ENCODE measurements at places on chromosomes 2 and 18.

DNA sequence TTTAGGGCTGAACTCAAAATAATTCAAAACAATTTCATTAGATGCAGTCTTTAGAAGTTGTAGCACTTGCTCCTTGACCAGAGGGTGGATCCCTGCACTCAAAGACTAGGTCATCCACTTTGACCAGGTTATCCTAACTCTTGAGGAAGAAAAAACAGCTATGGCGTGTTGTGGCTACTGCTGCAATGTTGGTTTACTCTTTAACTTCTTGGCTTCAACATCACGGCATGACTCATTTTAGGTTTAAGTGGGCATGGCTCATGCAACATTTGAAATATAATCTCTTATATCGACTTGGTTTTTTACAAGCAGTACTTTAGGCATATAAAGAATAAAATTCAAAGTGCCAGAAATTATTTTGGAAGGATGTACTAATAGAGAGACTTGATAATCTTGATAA lies 35.4 kb downstream of the ANKRD29 start:
- no peak for DNase-seq

DNA sequence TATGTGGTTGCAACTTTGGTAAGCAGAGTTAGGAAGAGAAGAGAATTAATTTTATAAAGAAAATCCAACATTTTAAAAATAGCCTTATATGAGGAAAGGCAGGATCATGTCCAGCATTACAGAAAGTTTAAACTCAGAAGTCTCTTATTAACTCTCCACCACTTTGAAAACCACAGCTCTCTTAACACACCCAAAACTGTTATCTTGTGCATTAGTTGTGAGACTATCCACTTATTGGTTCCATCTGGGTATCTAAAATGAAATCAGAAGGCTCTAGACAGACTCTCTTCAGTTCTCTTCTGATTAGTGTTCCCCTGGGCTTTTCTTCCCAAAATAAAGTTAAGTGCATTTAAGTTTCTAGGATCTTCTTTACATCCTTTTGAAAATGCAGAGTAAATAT lies 251.5 kb downstream of the TXNL1 start:
- no peak for DNase-seq

DNA sequence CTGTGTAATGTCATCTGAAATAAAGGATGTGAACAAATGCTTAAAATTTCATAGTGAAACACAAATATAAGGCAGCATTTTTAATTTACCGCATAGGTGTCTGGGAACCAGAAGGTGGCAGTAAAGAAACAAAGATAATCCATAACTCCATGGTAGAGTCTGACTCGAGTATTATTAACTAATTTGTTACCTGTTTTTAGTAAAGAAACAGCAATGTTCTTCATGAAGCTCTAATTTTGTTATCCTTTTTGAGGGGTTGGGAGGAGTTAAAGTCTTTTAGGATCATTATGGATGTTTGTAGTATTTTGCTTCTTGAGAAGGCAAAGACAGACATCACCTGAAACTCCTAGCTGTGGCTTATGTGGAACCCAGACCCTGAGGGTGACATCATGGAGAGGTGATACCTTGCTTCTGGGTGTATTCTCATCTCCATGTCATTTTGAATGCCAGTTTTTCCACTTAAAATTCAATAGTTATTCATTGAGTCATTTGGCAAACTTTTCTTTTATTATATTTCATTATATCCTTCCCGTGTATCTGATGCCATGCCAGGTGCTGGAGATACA lies 286.2 kb upstream of the EPAS1 start:
- DNase-seq, result peak; percentile 73

DNA sequence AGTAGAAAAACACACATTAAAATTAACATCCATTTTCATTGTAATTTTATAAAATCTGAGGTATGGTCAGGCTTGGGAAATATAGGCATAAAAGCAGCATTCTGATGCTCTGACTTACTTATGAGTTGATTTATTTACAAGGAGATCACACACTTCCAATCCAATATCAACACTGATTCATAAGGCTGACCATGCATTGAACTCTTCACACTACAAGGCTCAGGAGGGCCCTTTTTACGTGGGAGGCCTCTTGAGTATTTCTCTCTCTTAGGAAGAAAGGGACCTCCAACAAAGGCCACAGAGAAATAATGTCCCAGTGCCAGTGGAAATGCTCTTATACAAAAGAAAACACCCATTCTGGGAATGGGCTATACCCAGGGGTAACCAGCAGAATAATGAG lies 222.8 kb downstream of the NAPG start:
- no peak for DNase-seq

GRCh38 chr2:128495996-128496547 lies 177.4 kb upstream of the HS6ST1 start:
- DNase-seq, result no peak

DNA sequence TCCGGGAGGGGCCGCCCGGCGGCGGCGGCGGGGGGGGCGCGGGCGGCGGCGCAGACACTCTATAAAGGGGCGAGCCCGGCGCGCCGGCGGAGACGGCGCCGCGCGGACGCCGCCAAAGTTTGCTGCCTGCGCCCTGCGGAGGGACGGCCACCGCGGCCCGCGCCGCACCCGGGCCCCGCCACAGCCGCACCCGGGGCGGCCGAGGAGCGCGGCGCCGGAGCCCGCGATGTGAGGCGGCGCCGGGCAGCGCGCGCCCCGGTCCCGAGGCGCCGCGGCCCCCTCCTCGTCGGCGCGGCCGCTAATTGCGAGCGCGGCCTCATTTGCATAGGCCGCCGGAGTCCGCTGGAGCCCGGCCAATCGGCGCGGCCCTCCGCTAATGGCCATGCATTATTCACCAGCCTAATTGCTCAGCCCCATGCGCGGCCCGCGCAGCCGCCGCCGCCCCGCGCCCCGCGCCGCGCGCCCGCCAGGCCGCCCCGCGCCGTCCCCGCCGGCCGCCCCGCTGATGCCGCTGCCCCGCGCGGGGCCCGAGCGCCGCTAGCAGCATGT lies at the start of gene SALL3:
Gene SALL3, plus strand, starts transcription at position 89 of the 549 bp plus-strand sequence. Its CDS starts 457 bp downstream, at position 546.
- DNase-seq, result no peak

GRCh38 chr18:37289423-37289822 lies 276.2 kb downstream of the CELF4 start:
- DNase-seq, result no peak

DNA sequence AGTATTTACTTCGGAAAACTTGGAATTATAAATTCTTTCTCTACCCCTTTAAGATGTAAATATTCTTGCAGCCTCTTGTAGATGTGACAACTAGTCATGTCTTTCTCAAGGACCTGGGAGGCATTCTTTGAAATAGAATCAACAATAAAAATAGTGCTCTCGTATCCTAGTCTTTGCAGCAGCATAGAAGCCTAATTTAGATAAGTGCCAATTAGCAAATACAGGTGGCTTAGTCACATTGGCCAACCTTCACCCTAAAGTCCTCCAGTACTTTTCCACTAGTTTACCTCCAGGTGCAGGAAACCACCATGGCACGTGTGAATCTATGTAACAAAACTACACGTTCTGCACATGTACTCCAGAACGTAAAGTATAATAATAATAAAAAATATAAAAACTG lies 3.5 kb upstream of the ZSWIM2 start:
- DNase-seq, result no peak

DNA sequence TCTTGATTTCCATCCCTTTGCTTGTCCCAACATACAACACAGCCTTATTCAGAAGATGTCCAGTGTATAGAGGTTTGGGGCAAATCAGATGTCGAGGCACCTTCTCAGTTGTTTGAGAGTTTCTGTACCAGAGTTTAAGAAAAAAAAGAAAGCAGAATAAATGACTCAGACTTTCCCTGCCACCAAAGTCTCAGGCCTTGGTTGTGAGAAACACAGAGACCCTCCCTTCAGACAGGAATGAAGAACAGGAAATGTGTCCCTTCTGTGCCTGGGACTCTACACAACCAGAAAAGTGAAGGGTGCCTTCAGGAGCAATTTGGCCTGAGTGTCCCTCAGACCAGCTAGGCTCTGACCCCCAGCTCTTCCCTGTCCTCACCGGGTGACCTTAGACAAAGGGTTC lies 37.3 kb upstream of the REL start:
- DNase-seq, result no peak

DNA sequence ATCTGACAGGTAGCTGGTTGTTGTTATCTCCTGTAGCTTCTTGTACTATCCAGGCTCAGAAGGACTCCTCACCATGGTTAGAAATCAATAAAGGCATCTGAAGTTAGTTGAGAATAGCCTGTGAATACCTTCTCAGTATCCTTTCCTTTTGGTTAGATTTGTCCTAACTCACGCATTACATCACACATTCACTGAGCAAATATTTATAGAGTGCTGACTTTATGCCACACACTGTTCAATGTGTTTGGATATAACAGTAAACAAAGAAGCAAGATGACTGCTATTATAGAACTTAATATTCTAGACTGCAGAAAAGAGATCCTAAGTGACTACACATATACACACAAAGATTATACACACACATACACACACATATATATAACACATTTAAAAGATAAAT lies 889.9 kb upstream of the CHAC2 start:
- DNase-seq, result no peak

DNA sequence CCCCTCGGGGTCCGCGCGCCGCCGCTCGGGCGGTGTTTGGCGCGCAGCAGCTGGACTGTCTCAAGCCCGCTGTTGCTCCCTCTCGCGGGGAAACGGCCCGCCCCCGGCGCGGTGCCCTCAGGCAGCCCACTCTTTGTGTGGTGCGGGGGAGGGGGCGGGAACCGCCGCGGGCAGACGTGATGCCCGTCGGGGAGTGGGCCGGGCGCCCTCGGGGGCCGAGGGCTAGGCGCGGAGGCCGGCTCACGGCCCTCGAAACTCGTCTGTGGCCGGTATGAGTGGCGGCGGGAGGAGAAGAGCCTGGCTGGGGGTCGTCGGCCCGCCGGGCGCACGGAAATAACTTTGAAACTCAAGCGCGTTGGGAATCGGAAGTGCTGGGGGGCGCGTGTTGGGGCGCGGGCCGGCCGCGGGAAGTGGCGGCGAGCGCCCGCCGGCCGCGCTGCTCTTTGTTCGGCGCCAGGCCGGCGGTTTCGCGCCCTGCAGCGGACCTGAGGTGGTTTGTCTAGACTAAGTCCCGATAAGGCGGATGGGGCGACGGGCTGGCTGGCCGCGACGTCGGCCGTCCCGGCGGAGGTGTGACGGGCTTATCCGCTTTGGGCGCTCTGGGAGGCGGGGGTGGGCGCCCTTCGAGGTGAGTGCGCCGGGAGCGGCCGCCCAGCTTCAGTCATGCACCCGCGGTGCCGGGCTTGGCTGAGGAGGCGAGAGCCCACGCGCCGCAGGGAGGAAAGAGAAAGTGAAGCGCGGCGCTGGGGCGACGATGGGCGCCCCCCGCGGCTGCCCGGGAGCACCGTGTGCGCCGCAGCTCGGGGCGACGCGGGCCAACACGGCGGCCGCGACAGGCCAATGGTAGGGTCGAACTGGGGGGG lies 679 bp downstream of the PTMA start:
- DNase-seq, result peak; percentile 56

- no peak for DNase-seq
Measured at GRCh38 chr2:226366920-226367319, 432.7 kb downstream of the IRS1 start.

DNA sequence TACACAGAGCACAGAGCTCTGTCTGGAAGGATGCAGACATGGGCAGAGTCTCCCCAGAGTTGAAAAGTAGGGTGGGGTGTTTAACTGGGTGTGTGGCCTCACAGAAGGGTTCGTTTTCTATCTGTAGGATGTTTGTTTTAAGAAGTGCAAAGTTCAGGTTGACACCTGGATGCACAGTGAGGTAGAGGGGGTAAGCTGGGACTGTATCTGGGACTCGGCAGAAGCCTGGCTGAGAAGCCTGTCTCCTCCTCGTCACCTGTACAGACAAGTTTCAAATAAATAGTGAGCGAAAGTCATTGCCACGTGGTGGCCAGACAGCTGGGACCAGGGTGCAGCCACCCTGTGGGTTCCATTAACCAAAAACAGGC lies 145.9 kb downstream of the KLHL29 start:
- DNase-seq, result no peak

- peak; percentile 12 for DNase-seq
Measured at GRCh38 chr18:37430357-37431076, 135.1 kb downstream of the CELF4 start.

DNA sequence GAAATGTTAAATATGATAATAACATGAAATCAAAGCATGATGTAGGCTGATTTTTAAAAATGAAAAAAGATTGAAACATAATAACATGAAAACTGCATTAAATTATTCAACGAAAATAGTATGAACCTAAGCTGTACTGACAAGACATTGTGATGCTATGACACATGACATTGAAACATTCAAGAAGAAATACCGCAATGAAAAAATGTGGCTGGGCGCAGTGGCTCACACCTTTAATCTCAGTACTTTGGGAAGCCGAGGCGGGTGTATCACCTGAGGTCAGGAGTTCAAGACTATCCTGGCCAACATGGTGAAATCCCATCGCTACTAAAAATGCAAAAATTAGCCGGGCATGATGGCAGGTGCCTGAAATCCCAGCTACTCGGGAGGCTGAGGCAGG lies 14.6 kb downstream of the CXCR1 start:
- no peak for DNase-seq

DNA sequence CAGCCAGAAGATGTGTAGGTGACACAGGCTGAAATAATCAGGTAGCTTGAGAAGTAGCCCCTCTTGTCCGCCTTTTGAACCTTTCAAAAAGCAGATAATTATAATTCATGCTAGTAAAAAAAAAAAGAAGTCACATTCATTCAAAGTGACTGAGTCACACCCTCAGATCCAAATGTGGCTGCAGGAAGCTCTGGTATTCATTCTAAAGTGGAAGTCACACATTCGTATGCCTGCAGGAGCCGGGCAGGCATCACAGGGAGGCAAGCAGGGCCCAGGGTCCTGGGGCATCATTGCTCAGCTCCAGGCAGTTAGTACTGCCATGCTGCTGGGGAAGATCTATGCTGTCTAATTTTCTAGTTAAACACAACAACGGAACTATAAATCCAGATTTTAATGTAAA lies 21.7 kb upstream of the RAB11FIP5 start:
- DNase-seq, result no peak

- DNase-seq, result no peak
Measured at GRCh38 chr2:75679556-75679955, 31.2 kb downstream of the GCFC2 start.

DNA sequence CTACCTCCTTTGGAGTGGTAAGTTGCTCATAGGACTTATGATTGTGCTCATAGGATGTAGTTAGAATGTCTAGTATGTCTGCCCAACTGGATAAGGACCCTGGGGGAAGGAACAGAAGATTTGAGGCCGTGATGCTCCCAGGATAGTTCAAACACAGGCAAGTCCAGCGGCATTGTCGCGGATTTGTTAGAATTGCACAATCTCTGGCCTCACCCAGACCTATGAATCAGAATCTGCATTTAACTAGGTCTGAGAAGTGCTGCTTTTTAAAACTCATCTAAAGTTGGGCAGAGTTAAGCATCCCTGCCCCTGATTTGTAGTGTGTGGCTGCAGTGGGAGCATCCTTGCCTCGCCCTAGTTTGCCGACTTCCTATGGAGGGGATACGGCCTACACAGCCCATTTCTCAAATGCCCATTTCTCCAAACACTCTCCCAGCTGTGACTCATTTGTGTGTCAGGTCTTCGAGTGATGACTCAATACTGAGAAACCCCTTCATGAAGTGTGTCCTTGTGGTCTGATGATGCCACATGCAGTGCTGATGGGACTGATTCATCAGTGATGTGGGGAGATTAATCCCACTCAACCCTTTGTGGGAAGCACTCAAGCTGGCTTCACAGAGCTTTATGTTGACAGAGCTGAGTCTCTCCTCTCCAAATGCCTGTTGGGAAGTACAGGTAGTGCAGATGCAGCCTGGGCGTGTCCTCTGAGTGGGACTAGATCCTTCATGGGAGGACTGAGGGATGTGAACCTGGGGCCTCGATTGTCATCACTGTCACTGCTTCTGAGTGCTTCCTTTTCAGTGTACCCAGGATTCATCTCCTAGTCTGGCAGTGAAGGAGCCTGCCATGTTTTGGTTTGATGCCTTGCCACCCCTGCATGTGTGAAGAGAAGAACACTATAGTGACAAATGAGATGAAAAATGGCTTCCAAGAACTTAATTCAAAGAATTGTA lies 18.7 kb downstream of the SMIM21 start:
- peak; percentile 2 for DNase-seq

- no peak for DNase-seq
Measured at GRCh38 chr2:136247204-136247950, 129.4 kb upstream of the CXCR4 start.
